ENCODE measurements at places on chromosomes 16 and 17. TPM values are rescaled to one million over a fixed set of nuclear protein-coding genes. Genes with fewer than 3 reads are reported as not detected.

The SSTR5 gene
- 22.6 TPM for total RNA-seq

The TLCD3B gene
- total RNA-seq: not detected

The CAPN15 gene
- 17.4 TPM for total RNA-seq

The KCNH6 gene
- total RNA-seq: not detected

The TNS4 gene
- not detected for total RNA-seq

GRCh38 chr16:10936272-10936984 lies 5.8 kb downstream of the DEXI start:
- no peak for DNase-seq
- peaks cover 98% of the 10 kb centered on the region for H3K4me1 ChIP-seq
- no peaks in the 10 kb centered on the region for H3K27me3 ChIP-seq

GRCh38 chr17:10802496-10803284 lies 1.2 kb downstream of the TMEM238L start:
- no peaks in the 10 kb centered on the region for H3K36me3 ChIP-seq
- peaks cover 8% of the 10 kb centered on the region for H3K4me1 ChIP-seq
- no peak overlapping the region for H3K4me3 ChIP-seq
- H3K27ac ChIP-seq: no peak overlapping the region
- no peaks in the 10 kb centered on the region for H3K27me3 ChIP-seq

DNA sequence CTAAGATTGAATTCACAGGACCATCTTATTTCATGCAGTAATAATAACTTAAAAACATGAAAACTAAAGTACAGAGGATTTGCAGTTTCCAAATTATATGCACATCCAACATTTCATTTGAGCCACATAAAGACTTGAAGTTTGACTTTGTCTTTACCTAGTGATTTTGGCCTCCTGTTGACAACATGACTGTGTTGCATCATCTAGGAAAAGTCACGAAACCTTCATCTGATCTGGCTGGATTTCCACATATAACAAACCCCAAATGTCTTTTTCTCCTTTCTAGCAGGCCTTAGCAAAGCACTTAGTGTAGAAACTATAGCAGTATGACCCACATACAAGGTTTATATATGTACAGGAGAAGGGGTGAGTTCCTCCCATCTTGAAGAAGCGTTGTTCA lies 406.5 kb upstream of the CDH5 start:
- no peak overlapping the region for H3K27ac ChIP-seq
- H3K36me3 ChIP-seq: no peaks in the 10 kb centered on the region
- H3K4me1 ChIP-seq: no peaks in the 10 kb centered on the region
- H3K27me3 ChIP-seq: no peaks in the 10 kb centered on the region
- H3K4me3 ChIP-seq: no peak overlapping the region
- DNase-seq: no peak

DNA sequence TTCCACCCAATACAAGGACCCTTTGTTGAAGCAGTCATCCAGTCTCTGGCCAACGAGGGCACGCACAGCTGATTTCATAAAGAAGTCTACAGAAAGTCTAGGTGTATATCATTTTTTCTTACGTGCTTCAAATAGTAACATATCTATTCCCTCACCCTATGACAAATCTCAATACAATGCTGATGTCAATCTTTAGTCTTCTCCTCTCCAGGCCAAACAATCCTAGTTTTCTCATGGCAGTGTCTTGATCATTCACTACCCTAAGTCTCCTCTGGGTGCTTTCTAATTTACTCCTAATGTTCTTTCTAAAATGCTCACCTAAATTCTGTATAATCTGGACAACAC lies 92.6 kb downstream of the CACNG1 start:
- H3K27ac ChIP-seq: no peak overlapping the region
- no peak overlapping the region for H3K4me3 ChIP-seq
- H3K36me3 ChIP-seq: peaks cover 45% of the 10 kb centered on the region
- H3K27me3 ChIP-seq: no peaks in the 10 kb centered on the region
- no peak for DNase-seq

DNA sequence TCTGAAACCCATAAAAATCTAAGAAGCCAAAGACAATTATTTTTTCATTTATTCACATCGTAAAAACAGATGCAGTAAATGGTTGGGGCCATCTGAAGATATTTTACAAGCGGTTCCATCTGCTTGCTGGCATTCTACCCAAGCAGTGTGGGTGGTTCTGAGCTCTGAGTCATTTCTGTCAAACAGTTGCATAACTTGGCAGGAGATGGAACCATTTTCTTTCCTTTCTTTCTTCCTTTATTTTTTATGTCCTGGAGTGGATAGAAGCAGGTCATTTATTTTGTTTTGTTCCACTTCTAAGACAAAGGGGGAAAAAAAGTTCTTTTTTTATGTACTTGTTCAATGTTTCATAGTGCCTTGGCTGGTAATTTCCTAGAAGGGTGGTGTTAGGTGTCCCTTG lies 1151.9 kb upstream of the GOT2 start:
- no peaks in the 10 kb centered on the region for H3K27me3 ChIP-seq
- peak; percentile 36 for DNase-seq
- H3K27ac ChIP-seq: peak overlapping the region; percentile 43
- no peaks in the 10 kb centered on the region for H3K4me1 ChIP-seq

DNA sequence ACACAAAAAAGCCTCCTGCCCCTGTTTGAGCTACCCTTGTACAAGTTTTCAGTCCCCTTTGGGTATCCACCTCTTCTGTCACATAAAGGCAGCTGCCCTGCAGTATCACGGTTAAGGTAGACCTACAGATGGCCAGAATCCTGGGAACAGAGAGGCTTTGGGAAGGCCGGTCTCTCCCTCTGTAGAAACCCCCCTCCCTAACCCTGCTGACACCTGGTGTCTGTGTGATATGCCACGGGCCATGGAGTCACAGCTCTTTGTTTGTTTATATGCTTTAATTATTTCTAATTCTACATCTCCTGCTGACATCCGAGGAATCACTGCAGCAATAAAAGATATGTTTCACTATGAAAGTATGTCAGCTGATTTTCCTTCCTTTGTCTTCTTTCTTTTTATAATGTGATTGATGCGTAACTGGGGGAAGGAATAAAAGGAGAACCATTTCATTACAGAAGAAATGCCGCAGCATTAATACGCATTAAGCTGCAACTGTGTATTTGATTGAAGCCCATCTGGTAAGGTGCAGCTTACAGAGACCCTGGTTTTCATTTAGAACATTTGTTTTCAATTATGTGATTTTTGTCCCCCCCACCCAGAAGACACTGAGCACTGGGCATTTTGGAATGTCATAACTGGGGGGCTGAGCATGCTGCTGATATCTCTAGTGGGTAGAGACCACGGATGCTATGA lies 142.1 kb downstream of the SLC39A11 start:
- H3K27me3 ChIP-seq: no peaks in the 10 kb centered on the region
- H3K4me3 ChIP-seq: no peak overlapping the region
- H3K36me3 ChIP-seq: no peaks in the 10 kb centered on the region
- no peaks in the 10 kb centered on the region for H3K4me1 ChIP-seq
- no peak overlapping the region for H3K27ac ChIP-seq

- peaks cover 91% of the 10 kb centered on the region for H3K4me1 ChIP-seq
- DNase-seq: no peak
- no peak overlapping the region for H3K4me3 ChIP-seq
- H3K36me3 ChIP-seq: no peaks in the 10 kb centered on the region
- peak overlapping the region; percentile 82 for H3K27ac ChIP-seq
These were observed 58.7 kb downstream of the PITPNC1 start for GRCh38 chr17:67435786-67436185.

GRCh38 chr17:32141258-32141657 lies 1.0 kb upstream of the RHOT1 start:
- peak overlapping the region; percentile 93 for H3K4me3 ChIP-seq
- peaks cover 59% of the 10 kb centered on the region for H3K4me1 ChIP-seq
- H3K27ac ChIP-seq: peak overlapping the region; percentile 92
- no peaks in the 10 kb centered on the region for H3K36me3 ChIP-seq

DNA sequence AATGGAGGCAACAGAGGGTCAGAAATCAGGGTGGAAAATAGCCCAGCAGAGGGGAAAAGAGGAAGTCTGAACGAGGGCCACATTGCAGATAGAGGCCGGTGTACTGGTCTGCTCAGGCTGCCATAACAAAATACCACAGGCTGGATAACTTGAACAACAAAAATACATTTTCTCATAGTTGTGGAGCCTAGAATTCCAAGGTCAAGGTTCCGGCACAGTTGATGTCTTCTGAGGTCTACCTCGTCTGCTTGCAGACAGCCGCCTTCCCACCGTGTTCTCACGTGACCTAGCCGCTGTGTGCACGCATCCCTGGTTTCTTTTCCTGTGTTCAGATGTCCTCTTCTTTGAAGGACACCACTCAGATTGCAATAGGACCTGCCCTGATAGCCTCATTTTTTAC lies 249.4 kb downstream of the WWOX start:
- H3K4me1 ChIP-seq: no peaks in the 10 kb centered on the region
- DNase-seq: no peak
- H3K27me3 ChIP-seq: no peaks in the 10 kb centered on the region
- no peak overlapping the region for H3K4me3 ChIP-seq
- H3K27ac ChIP-seq: no peak overlapping the region

GRCh38 chr16:10501016-10501607 lies 79.3 kb downstream of the EMP2 start:
- H3K4me3 ChIP-seq: no peak overlapping the region
- H3K27ac ChIP-seq: no peak overlapping the region
- H3K36me3 ChIP-seq: peaks cover 4% of the 10 kb centered on the region
- H3K27me3 ChIP-seq: no peaks in the 10 kb centered on the region

- no peak for DNase-seq
- no peak overlapping the region for H3K27ac ChIP-seq
- H3K4me1 ChIP-seq: no peaks in the 10 kb centered on the region
- no peaks in the 10 kb centered on the region for H3K36me3 ChIP-seq
- H3K4me3 ChIP-seq: no peak overlapping the region
These were observed 1.2 kb downstream of the KCNJ16 start for GRCh38 chr17:70076189-70076588.

DNA sequence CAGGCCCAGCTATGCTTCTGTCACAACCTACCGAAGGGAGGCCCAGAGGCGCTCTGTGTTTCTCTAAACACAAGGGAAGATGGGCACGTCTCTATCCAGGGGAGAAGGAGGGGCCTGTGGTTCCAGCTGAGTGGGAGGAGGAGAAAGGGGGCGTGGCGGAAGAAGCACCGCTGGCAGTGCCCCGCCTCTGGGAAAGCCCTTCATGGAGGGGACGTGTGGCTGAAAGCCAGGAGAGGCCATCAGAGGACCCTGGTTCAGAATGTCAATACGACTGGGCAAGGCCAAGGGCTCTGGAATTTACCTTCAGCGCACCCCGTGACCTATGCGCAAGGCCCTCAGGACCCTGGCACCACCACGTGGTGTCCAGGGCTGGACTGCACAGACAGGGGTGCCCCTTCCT lies 12.3 kb upstream of the SLC38A8 start:
- DNase-seq: no peak
- peak overlapping the region; percentile 88 for H3K27ac ChIP-seq
- H3K36me3 ChIP-seq: peaks cover 73% of the 10 kb centered on the region
- H3K4me1 ChIP-seq: peaks cover 61% of the 10 kb centered on the region
- H3K27me3 ChIP-seq: no peaks in the 10 kb centered on the region

- H3K4me3 ChIP-seq: no peak overlapping the region
- no peaks in the 10 kb centered on the region for H3K27me3 ChIP-seq
- peaks cover 57% of the 10 kb centered on the region for H3K36me3 ChIP-seq
These were observed 7.3 kb downstream of the TCF25 start for GRCh38 chr16:89880477-89881367.

DNA sequence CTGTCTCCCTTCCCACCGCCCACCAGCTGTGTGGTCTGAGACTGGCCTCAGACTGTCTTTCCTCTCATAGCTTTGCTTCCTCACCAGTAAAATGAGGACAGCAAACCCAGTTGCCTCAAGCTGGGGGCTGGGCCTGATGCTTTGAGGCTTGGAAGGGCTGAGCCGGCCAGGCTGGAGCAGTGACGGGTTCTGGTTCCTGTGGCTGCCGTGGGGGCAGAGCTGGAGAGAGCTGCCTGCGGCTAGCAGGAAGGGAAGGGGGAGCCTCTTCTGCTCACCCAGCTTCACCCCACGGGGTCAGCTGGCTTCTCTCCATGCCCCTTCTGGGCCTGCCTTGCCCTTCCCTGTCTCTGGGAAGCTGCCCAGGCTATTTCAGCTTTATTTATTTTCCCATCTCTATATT lies 23.7 kb downstream of the LASP1 start:
- H3K27me3 ChIP-seq: no peaks in the 10 kb centered on the region
- DNase-seq: peak; percentile 56
- H3K36me3 ChIP-seq: peaks cover 47% of the 10 kb centered on the region
- H3K27ac ChIP-seq: peak overlapping the region; percentile 86
- peak overlapping the region; percentile 1 for H3K4me3 ChIP-seq
- peaks cover 80% of the 10 kb centered on the region for H3K4me1 ChIP-seq
